ENCODE measurements at places on chromosomes 7 and 10.
A peak's percentile ranks its signal among the peaks of the same experiment; 100 is the strongest.

GRCh38 chr7:151397026-151397425, 12.8 kb downstream of the WDR86 start:
- DNase-seq, result no peak

GRCh38 chr7:38512704-38513103, 118.5 kb downstream of the AMPH start:
- DNase-seq, result no peak

- no peak for DNase-seq
Measured at GRCh38 chr7:124773339-124773738, 7.7 kb upstream of the GPR37 start.

GRCh38 chr7:110808361-110808760, 282.6 kb upstream of the LRRN3 start:
- no peak for DNase-seq

DNA sequence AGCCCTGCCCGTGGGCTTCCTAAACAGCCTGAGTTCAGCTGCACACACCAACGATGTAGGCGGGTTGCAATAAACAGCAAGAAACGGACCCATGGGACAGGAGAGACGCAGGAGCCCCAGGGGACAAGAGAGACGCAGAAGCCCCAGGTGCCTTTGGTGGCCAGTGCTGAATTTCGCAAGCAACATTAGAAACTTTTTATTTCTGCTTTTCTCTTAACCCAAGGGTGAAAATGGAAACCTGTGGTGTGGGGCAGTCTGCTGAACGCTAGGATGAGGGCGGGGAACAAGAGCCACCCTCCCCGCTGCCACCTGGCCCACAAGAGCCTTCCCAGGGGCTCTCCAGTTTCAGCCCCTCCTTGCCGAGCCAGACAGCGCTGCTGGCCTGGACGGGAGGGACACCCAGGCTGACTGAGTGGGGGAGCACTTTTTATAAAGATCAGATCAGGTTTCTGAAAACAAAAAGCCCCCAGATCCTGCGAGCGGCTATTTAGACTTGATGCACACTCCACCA, 20.0 kb upstream of the GPR146 start:
- peak; percentile 93 for DNase-seq

GRCh38 chr10:77680065-77680464, 42.5 kb upstream of the KCNMA1 start:
- DNase-seq, result no peak
